ENCODE measurements at places on chromosomes 2 and 18.

DNA sequence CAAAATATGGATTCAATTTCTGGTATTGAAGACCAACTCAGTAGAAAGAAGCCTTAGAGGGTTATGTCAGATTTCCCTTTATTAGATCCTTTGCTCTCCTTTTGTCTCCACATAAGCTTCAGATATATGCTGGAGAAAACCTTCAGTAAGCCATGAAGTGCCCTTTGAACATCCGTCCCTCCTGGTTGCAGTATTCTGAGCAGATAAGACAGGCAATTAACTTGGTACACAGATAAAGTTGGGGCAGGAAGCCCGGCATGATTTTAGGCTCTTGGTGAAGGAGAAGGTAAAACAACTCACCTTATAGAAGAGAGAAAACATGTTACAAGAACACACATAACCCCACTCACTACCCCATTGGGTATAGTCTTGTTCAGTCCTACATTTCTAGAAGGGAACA is 76.4 kb downstream of the SRD5A2 start:
- DNase-seq, result no peak

DNA sequence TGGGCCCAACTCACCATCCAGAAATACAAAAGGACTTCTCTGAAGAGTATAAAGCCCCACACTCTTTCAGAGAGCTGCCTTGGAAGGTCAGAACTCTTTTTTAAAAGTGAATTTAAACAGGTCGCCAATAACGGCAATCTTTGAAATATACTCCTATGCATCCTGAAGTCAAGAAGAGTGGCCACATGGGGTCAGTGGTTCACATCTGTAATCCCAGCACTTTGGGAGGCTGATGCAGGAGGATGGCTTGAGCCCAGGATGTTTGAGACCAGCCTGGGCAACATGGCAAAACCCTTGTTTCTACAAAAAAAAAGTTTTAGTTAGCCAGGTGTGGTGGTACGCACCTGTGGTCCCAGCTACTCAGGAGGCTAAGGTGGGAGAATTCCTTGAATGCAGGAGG is 68.1 kb upstream of the FZD7 start:
- peak; percentile 11 for DNase-seq

- no peak for DNase-seq
Measured at GRCh38 chr2:118154176-118154575, 65.9 kb downstream of the INSIG2 start.

DNA sequence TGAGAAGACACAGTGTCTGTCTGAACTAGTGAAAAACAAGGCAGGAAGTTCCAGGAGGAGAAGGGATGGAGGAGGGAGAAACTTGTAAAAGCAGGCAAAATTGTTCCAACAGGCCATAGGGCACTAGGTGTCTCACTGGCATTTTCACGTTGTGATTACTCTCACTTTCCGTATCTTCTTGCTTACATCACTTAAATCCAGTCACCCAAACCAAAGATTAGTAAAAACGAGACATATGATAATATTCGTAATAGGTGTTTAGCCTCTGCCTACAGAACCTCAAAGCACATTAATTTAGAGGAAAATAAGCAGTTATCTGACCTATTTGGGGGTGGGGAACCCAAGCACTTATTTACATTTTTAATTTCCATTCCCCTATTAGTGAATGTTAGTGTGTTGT is 78.3 kb downstream of the POU3F3 start:
- DNase-seq, result no peak
